ENCODE measurements at places on chromosomes 1 and 21.

DNA sequence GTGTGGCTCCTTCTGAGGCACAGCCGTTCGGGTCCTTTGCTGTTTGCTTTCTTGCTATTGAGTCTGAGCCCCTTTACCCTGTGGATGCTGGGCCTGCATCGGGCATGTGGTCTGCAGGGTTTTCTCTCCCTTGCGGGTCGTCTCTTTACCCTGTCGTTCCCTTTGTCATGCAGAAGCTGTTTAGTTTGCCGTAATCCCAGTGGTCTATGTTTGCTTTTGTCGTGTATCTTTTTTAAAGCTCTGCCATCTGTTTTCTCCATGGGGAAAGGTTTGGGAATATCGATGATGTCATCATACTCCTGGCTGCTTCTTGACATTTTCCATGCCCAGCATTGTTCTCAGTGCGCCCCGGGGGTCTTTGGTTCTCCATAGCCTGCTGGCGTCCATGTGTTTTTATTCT, 68.2 kb downstream of the AGPAT3 start:
- DNase-seq = no peak

GRCh38 chr1:29960876-29961275, 724.6 kb downstream of the PTPRU start:
- DNase-seq = no peak

GRCh38 chr1:116878804-116879477, 30.8 kb upstream of the PTGFRN start:
- no peak for DNase-seq

GRCh38 chr1:79827446-79827845, 820.9 kb upstream of the ADGRL4 start:
- DNase-seq = no peak

DNA sequence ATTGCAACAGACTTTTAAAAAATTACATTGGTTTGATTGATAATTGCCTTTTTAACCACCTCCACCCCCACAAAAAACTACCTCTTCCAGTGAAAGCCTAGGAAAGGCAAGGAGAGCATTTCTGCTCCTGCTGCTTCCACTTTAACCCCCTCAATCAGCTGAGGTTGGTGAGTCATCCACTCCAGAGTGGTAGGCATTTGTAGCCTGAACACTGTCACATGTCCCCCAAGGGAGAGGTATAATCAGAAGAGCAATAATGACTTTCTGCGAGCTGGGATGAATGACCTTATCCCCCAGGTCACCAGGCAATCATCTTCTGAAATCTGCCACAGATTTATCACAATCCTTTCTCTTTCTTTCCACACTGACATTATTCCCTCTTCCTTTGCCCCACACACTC, 126.6 kb upstream of the CAMK1G start:
- DNase-seq = no peak

- DNase-seq = no peak
Observed at GRCh38 chr1:5928714-5929400, 63.4 kb downstream of the NPHP4 start.

DNA sequence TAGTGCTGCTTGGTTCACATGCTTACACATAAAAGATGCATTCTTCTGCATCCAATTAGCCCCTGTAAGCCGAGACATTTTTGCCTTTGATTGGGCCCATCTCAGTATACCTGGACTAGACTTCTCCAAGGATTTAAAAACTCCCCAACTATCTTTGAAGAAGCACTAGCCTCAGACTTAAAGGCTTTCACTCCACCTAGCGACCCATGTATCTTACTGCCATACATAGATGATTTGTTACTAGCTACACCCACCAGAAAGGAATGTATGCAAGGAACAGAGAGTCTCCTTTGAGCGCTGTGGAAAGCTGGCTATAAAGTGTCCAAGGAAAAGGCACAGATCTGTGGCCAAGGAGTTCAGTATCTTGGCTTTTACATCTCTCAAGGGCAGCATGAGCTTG, 91.7 kb downstream of the LIPI start:
- no peak for DNase-seq

- no peak for DNase-seq
Observed at GRCh38 chr1:39678889-39679288, 7.0 kb upstream of the NT5C1A start.

- no peak for DNase-seq
Observed at GRCh38 chr1:22104094-22104493, 38.8 kb downstream of the WNT4 start.

DNA sequence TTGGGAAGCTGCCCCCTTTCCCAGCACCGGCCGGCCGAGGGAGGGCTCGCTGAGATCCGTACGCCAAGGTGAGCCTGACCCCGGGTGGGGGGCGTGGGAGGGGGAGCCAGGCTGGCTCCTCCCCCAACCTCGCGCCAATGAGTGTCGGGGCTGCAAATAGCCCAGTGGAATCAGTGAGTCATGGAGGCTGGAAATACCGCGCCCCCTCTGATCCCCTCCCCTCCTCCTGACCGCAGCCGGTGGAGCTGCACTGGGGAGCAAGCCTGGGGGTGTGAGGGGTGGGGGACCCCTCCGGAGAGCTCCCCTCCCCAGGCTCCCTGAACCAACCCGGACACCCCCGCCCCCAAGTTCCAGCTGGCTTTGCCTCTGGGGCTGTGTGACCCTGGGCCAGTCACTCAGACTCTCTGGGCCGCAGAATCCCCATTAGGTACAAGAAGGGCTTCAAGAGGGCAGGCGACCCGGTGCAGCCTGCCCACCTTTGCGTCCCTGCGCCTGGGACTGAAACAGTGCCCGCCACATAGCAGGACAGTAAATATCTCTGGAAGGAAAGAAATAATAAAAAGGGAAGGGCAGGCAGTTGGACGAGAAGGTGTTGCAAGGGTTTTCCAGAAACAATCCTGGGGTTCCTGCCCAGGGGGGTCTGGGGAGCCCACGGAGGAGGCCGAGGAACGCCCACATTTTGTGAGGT, 4.5 kb downstream of the HSPB7 start:
- peak; percentile 34 for DNase-seq

DNA sequence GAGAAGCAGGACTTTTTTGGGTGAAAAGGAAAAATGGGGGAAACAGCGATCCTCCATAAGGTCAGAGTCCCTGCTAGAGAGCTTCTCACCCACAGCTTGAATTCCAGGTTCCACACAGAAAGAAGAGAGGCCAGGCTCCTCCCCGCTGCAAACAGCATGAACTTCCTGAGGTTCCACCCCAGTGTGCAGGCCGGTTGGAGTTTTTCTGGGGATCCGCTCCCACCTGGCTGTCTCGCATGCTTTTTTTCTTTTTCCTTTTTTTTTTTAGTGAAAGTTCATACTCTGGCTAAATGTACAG, 595.1 kb upstream of the ZP4 start:
- DNase-seq = no peak

DNA sequence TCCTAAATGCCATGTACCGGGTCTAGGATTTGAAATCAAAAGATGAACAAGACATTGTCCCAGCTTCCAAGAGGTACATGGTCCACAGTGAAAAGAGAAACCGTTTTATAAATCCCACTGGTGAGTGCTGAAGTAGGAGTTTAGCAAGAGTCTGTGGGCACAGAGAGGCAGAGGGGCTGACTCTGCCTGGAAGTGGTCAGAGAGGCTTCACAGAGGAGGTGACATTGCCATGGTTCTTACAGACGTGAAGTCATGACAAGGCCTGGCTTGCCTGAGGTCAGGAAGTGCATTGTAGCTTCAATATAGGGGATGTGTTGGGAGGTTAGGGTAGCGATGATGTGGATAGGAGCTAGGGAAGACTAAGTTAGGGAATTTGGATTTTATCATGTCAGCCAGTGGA, 28.4 kb downstream of the MAPKAPK2 start:
- no peak for DNase-seq

DNA sequence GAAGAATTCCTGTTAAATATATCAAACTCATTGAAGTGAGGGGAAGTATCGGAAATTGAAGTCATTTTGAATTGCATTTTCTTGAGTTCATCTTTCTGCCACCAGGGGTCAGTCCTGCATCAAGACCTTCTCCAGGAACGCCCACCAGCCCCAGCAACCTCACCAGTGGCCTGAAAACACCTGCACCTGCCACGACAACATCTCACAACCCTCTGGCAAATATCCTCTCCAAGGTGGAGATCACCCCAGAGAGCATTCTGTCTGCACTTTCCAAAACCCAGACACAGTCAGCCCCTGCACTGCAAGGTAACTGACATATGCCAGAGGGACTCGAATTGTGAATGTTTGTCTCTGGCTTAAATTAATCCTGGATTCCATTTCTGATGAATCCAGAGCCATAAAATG, 22.8 kb upstream of the TARS2 start:
- peak; percentile 45 for DNase-seq

DNA sequence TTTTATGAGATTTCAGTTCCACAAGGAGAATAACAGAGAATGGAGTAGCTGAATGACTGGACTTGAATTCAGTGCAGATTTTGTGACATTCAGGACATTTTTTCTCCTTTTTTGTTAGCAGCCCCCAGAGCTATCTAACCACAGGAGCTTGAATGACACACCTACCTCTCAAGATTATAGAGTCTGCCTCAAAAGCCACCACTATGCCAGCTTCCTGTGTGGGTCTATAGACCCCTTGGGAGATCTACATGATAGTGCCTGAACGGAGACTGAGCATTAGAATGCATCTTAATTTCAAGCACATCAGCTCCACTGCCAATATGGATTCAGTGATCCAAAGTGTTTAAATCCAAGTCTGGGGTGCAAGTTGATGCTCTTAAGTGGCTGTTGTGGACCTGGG, 74.4 kb upstream of the ZNF648 start:
- DNase-seq = no peak

GRCh38 chr21:26736449-26736848, 108.8 kb downstream of the ADAMTS1 start:
- no peak for DNase-seq

GRCh38 chr1:53326598-53327181, 1.2 kb downstream of the LRP8 start:
- peak; percentile 57 for DNase-seq

- peak; percentile 17 for DNase-seq
Observed at GRCh38 chr1:157170677-157171515, 32.7 kb upstream of the ETV3 start.

GRCh38 chr1:20551945-20552727, at the start of gene FAM43B:
Gene FAM43B (plus strand): TSS chr1:20552573. CDS start chr1:20552974, 401 bp downstream.
- no peak for DNase-seq

- peak; percentile 51 for DNase-seq
Observed at GRCh38 chr1:20184997-20185833, 681 bp upstream of the UBXN10 start.

DNA sequence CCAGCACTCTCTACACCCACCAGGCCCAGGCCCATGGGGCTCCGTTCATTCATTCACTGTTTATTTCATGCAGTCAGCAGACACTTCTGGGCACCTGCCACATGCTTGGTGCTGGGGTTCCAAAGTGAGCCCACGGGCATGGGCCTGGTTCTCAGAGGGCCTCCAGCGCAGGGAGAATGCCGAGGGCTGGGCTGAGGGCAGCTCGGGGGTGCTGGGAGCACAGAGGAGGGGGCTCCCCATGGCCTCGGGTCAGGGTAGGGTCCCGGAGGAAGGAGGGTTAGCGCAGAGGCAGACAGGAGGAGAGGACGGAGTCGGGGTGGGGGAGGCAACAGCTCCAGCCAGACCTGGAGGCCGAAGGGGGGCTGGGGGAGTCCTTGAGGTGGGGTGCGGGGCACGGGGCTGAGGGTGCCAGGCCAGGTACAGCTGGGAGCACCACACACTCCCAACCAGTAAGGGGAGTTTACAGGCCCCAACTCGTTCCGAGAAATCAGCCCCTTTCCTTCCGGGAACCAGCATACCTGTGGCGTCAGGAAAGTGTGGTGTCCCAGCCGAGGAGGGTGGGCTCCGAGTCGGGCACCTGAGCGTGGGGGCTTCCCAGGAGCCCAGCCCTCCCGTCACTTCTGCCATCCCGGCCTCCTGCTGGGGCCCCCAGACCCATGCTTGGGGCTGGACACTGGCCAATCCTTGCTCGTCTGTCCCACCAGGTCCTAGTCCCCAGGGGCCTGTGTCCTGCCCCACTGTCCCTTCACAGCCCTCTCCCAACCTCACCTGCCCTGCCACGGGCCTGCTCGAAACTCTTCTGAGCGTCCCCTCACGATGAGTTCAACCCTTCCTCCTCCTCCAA, 10.8 kb downstream of the ARHGEF16 start:
- DNase-seq = no peak

DNA sequence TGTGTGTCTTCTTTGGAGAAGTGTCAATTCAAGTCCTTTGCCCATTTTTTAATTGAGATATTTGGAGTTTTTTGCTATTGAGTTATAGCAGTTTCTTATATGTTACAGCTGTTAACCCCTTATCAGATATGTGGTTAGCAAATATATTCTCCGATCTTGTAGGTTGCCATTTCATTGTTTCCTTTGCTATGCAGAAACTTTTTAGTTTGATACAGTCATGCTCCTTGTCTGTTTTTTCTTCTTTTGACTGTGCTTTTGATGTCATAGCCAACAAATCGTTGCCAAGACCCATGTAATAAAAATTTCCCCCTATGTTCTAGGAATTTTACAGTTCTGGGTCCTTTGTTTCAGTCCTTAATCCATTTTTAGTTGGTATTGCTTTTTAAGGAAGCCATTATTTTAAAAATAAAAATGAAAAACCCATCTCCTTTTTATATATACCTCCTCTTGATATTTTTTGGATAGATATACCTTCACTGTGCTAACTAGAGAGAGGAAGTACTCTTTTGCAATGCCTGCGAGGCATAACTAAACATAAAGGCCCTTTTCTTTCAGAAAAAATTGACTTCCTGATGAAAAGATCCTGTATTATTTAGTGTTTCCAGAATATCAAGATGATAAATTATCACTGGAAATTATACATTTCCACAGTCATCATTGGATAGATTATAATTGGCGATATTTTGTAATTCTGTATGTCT, 127.8 kb downstream of the HS2ST1 start:
- DNase-seq = no peak

- DNase-seq = no peak
Observed at GRCh38 chr21:39661740-39662139, 49.0 kb downstream of the B3GALT5 start.

- DNase-seq = no peak
Observed at GRCh38 chr1:47682198-47682597, 244.4 kb downstream of the FOXD2 start.

DNA sequence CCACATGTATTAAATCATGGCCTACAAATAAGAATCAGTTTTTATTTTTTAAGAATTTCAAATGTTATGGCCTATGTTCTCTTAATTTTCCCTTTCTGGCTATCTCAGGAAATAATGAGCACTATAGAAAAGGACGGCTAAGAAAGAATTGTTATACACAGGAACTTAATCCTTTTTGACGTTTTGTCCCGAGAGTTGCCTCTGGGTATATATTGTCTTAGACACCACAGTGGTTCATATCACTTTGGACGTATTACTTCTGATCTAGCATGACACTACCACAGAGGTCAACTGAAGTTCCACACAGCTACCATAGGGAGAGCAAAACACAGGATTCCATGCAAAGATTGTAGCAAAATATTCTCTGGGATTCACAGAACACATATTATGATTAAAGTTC, 307.6 kb downstream of the VAV3 start:
- no peak for DNase-seq

All from stimulated activated CD8-positive, alpha-beta memory T cell treated with anti-CD3 and anti-CD28 coated beads, Interleukin-2, amount 100 ng/mL, for 48 hours (primary cell).